Endothelial cell (in vitro differentiated cells): ENCODE measurements at places on chromosomes 2 and 18.

DNA sequence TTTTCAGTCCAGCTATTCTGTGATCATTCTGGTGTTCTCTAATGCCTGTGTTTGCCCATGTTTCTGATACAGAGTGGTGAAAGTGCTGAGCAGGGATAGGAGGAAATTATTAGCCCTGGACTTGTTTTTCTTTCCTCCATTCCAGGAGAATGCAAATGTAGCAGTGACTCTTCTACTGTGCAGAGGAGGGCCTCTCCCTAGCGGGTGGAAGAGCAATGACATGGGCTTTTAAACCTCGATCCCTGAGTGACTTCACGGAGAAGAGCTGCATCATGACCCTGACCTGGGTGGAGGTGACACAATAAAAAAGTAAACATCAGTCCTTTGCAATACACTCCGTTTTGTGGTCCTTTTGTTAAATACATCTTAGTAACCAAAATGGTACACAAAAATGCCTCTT lies 68.0 kb upstream of the NETO1 start:
- H3K4me3 ChIP-seq = no peak overlapping the region
- H3K36me3 ChIP-seq = no peaks in the 10 kb centered on the region
- H3K27ac ChIP-seq = no peak overlapping the region
- no peaks in the 10 kb centered on the region for H3K4me1 ChIP-seq
- no peaks in the 10 kb centered on the region for H3K27me3 ChIP-seq

DNA sequence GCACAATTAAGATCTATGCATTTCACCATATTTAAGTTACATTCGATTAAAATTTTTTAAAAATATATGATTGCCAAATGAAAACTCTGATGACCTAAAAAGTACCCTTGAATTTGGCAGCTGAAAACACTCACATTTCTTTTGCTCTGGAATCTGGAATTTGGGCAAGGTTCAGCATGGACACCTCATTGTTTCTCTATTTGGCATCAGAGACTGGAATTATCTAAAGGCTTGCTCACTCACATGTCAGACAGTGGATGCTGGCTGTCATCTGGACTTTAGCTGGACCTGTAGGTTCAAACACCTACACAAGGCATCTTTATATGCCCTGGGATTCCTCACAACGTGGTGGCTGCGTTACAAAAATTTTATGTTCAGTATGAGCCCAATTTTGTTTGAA lies 16.1 kb downstream of the MBOAT2 start:
- no peaks in the 10 kb centered on the region for H3K36me3 ChIP-seq
- H3K4me1 ChIP-seq = peaks cover 27% of the 10 kb centered on the region
- no peak for DNase-seq
- H3K27ac ChIP-seq = no peak overlapping the region
- no peak overlapping the region for H3K4me3 ChIP-seq
- no peaks in the 10 kb centered on the region for H3K27me3 ChIP-seq

DNA sequence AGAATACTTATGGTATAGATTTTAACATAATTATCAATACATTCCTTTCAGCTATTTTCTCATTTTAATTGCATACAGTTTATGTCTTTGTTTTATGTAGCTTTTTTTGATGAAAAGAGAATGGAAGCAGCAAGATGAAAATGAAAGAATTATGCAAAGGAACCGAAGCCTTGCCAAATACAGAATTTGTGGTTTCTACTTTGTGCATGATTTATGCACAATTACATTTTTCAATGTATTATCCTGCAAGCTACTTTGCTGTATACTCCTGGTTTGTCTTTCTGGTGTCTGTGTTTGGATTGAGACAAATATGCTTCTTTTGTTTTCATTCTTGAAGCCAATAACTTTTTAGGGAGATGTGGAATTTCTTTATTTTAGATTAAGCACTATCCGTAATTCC lies 1642.6 kb upstream of the CELF4 start:
- H3K27ac ChIP-seq = no peak overlapping the region
- H3K36me3 ChIP-seq = no peaks in the 10 kb centered on the region
- H3K4me3 ChIP-seq = no peak overlapping the region

- peaks cover 12% of the 10 kb centered on the region for H3K4me1 ChIP-seq
- no peaks in the 10 kb centered on the region for H3K36me3 ChIP-seq
- DNase-seq = no peak
- no peak overlapping the region for H3K4me3 ChIP-seq
Measured at GRCh38 chr2:239660390-239661230, 259.8 kb upstream of the HDAC4 start.

- no peak for DNase-seq
- no peaks in the 10 kb centered on the region for H3K4me1 ChIP-seq
- no peak overlapping the region for H3K4me3 ChIP-seq
- peaks cover 1% of the 10 kb centered on the region for H3K27me3 ChIP-seq
- no peaks in the 10 kb centered on the region for H3K36me3 ChIP-seq
Measured at GRCh38 chr2:137999273-137999672, 35.0 kb downstream of the HNMT start.

GRCh38 chr2:890214-890613 lies 60.4 kb upstream of the SNTG2 start:
- H3K27ac ChIP-seq = peak overlapping the region; percentile 11
- H3K4me3 ChIP-seq = no peak overlapping the region
- H3K27me3 ChIP-seq = no peaks in the 10 kb centered on the region
- H3K36me3 ChIP-seq = no peaks in the 10 kb centered on the region
- H3K4me1 ChIP-seq = peaks cover 24% of the 10 kb centered on the region

GRCh38 chr18:75211953-75212750 lies 1.6 kb downstream of the TSHZ1 start:
- peaks cover 28% of the 10 kb centered on the region for H3K27me3 ChIP-seq
- peak; percentile 49 for DNase-seq
- peak overlapping the region; percentile 74 for H3K27ac ChIP-seq
- peak overlapping the region; percentile 95 for H3K4me3 ChIP-seq
- peaks cover 39% of the 10 kb centered on the region for H3K4me1 ChIP-seq

DNA sequence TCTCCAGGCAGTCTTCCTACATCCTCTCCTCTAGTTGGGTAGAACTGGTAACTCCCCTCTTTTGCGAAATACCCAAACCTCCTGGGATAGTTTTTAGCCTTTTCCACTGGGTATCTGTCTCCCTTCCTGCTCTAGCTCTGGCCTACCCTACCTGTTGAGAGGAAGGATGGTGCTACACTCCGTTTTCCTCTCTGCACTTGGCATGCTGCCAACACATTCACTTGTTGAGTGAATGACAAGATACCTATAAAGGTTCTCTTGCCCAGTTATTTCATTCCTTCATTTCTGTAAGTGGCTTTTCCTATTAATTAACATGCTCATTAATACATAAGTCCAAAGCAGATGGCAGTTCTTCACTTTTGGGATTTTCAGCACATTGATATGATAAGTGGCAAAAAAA lies 293.8 kb downstream of the CNTNAP5 start:
- no peak for DNase-seq
- no peaks in the 10 kb centered on the region for H3K36me3 ChIP-seq
- H3K4me3 ChIP-seq = no peak overlapping the region
- H3K27ac ChIP-seq = no peak overlapping the region
- peaks cover 3% of the 10 kb centered on the region for H3K27me3 ChIP-seq
- peaks cover 16% of the 10 kb centered on the region for H3K4me1 ChIP-seq

DNA sequence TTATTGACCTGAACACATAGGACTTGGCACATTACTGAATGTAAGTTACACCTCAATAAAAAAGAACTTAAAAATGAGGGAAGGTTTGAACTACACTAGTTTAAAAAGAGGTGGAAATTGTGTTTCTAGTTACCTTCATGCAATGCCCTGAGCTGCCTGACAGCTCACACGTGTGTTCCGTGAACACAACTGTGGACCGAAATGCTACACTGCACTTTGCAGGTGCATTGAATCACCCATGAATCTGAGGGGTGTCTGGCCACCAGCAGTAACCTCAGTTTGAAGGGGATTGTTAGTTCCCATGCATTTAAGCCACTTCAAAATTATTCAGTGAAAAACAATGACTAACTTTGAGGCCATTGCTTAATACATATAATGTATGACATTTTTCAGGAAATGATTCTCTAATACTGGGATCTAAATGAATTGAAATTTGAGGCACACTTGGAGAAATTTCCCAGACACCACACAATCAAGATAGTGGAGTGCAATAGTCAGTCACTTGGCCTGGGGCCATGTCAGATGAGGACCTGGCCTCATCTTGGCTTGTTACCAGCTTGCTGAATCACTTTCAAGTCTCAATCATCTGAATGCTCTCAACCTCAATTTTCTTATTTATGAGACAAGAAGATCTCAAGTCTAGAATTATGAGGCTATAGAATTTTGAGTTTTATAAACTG lies 59.3 kb downstream of the MYL12B start:
- no peak overlapping the region for H3K27ac ChIP-seq
- DNase-seq = no peak
- H3K4me3 ChIP-seq = no peak overlapping the region
- no peaks in the 10 kb centered on the region for H3K36me3 ChIP-seq
- peaks cover 2% of the 10 kb centered on the region for H3K4me1 ChIP-seq

GRCh38 chr2:157806426-157807077 lies 69.6 kb downstream of the ACVR1 start:
- peaks cover 5% of the 10 kb centered on the region for H3K36me3 ChIP-seq
- peaks cover 4% of the 10 kb centered on the region for H3K27me3 ChIP-seq
- DNase-seq = no peak
- no peak overlapping the region for H3K27ac ChIP-seq
- peaks cover 9% of the 10 kb centered on the region for H3K4me1 ChIP-seq

DNA sequence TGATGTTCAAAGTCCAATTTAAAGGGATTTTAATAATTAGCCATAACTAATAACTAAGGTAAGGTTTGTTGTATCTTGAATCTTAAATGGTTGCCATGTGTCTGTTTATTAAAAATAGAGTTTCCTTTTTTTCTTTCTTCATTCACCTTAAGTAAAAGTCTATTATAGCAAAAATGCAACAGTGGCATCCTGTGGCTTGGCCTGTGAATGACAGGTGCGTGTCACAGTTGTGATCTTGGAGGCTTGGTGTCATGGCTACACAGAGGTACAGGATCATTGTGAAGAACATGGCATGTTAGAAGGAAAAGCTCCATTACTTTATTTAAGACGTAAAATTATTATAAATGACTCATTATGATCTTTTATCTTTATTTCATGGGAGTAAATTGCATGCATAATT lies 246.1 kb downstream of the BCL2 start:
- no peak overlapping the region for H3K27ac ChIP-seq
- H3K27me3 ChIP-seq = peaks cover 5% of the 10 kb centered on the region
- no peaks in the 10 kb centered on the region for H3K36me3 ChIP-seq
- peaks cover 6% of the 10 kb centered on the region for H3K4me1 ChIP-seq
- no peak overlapping the region for H3K4me3 ChIP-seq
- no peak for DNase-seq

- no peak for DNase-seq
- no peak overlapping the region for H3K27ac ChIP-seq
- H3K4me3 ChIP-seq = peak overlapping the region; percentile 31
- no peaks in the 10 kb centered on the region for H3K36me3 ChIP-seq
Measured at GRCh38 chr2:170975127-170975942, 46.3 kb downstream of the GORASP2 start.

GRCh38 chr2:112832841-112833638 lies 3.5 kb downstream of the IL1B start:
- peaks cover 47% of the 10 kb centered on the region for H3K4me1 ChIP-seq
- peaks cover 4% of the 10 kb centered on the region for H3K27me3 ChIP-seq
- peaks cover 3% of the 10 kb centered on the region for H3K36me3 ChIP-seq
- no peak for DNase-seq

- peaks cover 1% of the 10 kb centered on the region for H3K27me3 ChIP-seq
- no peak overlapping the region for H3K27ac ChIP-seq
- no peak for DNase-seq
- no peak overlapping the region for H3K4me3 ChIP-seq
- no peaks in the 10 kb centered on the region for H3K36me3 ChIP-seq
Measured at GRCh38 chr2:215262741-215263362, 49.0 kb upstream of the ATIC start.

GRCh38 chr2:105143467-105144151 lies 97.9 kb upstream of the GPR45 start:
- H3K4me3 ChIP-seq = peak overlapping the region; percentile 92
- peaks cover 3% of the 10 kb centered on the region for H3K4me1 ChIP-seq
- peak; percentile 22 for DNase-seq
- no peak overlapping the region for H3K27ac ChIP-seq
- peaks cover 17% of the 10 kb centered on the region for H3K27me3 ChIP-seq

- no peaks in the 10 kb centered on the region for H3K36me3 ChIP-seq
- no peaks in the 10 kb centered on the region for H3K4me1 ChIP-seq
- H3K27ac ChIP-seq = no peak overlapping the region
Measured at GRCh38 chr2:63785096-63785495, 56.6 kb upstream of the UGP2 start.

DNA sequence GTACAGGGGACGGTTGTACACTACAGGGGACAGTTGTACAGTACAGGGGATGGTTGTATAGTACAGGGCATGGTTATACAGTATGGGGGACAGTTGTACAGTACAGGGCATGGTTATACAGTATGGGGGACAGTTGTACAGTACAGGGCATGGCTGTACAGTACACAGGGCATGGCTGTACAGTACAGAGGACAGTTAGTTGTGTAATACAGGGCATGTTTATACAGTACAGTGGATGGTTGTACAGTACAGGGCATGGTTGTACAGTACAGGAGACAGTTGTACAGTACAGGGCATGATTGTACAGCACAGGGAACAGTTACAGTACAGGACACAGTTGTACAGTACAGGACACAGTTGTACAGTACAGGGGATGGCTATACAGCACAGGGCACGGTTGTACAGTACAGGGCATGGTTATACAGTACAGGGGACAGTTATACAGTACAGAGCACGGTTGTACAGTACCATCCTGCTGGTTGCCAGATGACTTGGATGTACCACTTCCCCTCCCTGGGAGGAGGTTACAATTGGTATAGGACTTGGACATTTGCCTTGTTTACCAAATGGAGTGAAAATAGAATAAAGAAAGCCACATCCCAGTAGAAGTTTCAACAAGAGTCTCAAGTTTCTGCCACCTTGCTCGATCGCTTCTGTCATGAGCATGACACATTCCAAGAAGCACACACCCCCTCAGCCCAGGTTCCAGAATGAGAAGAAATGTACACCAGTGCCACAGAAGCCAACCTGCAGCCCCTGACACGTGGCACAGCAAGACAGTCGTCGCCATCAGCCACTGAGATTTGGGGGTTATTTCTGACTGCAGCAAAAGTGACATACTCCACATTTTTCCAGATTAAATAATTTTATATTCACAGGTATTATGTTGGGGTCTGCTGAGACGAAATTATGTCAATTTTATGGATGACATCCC lies 16.0 kb downstream of the CYRIA start:
- H3K27me3 ChIP-seq = peaks cover 3% of the 10 kb centered on the region
- no peak overlapping the region for H3K27ac ChIP-seq
- DNase-seq = no peak
- peaks cover 41% of the 10 kb centered on the region for H3K4me1 ChIP-seq
- no peaks in the 10 kb centered on the region for H3K36me3 ChIP-seq

- H3K27ac ChIP-seq = no peak overlapping the region
- no peak for DNase-seq
- no peaks in the 10 kb centered on the region for H3K36me3 ChIP-seq
- no peak overlapping the region for H3K4me3 ChIP-seq
- H3K27me3 ChIP-seq = no peaks in the 10 kb centered on the region
- no peaks in the 10 kb centered on the region for H3K4me1 ChIP-seq
Measured at GRCh38 chr2:225600865-225601264, 201.4 kb downstream of the NYAP2 start.

DNA sequence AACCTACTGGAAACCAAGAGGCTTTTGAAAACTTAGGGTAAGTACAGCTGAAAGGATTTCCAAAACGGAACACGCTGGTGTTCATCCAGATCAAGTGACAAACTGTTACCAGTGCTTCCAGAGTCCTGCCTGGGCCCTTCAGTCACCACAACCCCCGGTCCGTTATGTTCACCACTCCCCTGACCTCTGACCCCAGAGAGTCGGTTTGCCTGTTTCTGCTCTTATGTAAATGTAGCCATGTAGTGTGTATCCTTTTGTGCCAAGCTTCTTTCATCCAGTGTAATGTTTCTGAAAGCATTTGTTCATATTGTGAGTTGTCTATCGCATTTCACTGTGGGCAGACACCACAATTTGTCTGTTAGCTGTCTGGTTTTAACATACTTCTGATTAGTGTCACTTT lies 217.5 kb downstream of the NCK2 start:
- H3K27ac ChIP-seq = no peak overlapping the region
- H3K4me1 ChIP-seq = no peaks in the 10 kb centered on the region
- H3K36me3 ChIP-seq = no peaks in the 10 kb centered on the region
- H3K4me3 ChIP-seq = no peak overlapping the region
- no peak for DNase-seq
